Stimulated activated naive CD4-positive, alpha-beta T cell treated with Interleukin-2 at 50 U/mL for 16 hours (primary cell): ENCODE measurements at places on chromosomes 2 and 18.

DNA sequence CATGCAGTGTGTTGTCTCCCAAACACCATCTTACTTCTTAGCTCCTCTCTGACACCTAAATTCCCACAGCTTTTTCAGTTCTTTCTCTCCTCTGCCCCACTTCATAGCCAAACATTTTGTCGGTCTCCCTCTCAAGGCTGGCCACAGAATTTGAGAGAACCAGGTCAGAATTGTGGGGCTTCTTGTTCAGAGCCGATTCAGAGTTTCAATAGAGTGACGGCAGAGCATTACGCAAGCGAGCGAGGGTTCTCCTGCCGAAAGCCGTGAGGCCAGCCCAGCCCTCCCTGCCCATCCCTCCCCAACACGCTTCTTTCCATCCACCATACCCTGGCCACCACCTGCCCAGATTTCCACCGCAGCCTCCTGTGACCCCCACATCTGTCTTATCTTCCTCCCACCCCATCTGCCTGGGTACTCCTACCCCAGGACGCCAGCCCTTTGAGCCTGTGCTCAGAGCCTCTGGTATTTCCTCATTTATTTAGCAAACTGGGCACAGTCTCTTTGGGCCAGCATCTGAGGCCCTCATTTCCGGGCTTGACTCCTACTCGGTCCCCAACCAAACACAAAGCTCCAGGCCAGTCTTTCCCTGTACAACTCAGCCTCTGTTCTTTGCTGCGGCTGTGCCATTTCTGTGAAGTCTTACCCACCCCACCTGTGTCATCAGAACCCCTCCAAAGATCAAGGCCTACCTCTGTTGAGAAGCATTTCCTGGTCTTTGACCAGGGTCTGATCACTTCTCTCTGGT is 70.0 kb upstream of the MAP4K4 start:
- DNase-seq, result no peak

DNA sequence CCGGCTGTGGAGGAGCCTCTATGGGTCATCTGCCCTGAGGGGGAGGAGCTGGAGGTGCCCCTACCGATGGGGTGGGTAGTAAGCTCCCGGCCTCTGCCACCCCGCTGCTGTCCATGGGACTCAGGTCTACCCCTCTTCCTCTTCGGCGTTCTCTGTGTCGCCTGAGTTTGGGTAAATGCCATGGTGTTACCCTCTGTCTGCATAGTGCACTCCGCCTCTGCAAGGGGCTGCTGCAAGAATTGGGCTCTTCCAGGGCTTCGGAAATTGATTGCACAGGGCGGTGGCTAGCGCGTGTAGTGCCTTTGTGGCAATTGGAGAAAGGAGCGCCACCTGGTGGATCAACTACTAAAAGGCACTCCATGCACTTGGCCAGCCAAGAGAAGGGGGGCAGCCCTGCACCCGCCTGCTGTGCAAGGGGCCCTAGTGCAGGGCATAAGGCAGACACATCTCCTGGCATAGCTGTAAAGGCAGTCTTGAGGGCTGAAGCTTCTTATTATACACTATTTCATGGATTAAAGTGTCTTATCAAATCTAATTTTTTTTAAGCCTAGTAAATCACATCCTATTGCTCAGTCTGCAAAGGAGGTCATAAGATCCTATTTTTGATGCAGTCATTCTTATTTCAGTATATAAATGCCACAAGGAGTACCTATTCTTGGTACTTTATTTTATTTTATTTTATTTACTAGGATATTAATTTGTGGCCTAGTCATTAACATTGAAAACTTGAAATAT is 308.9 kb downstream of the PDE11A start:
- peak; percentile 52 for DNase-seq

DNA sequence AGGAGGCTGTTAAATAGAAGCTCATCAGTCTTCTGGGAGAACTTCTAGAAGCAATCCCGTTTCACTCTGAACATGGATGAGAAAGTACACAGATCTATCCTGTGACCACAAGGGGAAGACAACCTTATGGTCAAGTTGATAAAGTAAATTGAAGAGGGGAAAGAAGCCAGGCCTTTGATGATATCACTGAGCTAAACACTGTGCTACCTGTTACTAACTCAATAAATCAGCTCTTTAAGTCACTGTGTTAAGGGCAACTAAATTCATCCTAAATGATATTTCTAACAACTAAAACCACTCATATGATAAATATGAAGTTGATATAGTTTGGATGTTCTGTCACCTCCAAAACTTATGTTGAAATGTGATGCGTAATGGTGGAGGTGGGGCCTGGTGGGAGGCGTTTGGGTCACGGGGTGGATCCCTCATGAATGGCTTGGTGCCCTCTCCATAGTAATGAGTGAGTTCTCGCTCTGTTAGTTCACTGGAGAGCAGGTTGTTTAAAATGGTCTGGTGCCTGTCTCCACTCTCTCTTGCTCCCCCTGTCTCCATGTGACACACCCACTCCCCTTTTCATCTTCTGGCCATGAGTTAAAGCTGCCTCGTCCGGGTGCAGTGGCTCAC is 23.6 kb downstream of the OLA1 start:
- DNase-seq, result no peak

GRCh38 chr18:58851856-58852255 is 12.8 kb upstream of the ZNF532 start:
- no peak for DNase-seq

DNA sequence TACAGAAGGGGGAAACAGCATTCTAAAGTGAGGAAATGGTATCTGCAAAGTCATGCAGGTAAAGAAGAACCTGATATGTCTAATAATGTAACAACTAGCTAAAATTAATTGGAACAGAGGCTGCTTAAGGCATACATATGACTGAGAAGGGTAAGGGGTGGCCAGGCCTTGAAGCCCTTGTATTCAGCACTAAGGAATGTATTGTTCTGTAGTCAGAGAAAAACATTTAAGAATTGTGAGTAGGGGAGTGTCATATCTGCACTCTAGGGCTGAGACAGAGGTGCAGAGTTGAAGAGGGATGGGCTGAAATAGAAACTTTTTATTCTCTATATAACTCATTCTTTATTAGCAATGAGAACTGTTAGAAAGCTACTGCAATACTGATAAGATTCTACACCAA is 145.5 kb upstream of the CHAC2 start:
- DNase-seq, result no peak

DNA sequence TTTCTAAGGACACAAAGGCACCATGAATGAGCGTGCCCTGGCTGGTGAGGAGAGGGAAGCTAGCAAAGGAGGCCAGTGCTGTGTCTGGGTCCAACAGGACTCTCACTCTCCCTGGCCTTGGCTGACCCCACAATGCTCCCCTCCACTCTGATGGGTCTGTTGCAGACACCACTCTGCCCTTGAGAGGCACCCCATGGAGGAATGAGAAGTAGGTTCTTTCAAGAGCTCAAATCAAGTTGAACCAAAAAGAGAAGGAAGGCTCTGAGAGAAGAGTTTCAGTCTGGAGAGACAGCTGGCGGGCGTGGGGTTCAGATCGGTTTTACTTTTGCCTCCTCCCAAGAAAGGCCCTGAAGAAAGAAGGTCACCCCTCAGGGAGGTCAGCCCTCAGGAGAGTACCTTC is 18.4 kb downstream of the TMEM247 start:
- no peak for DNase-seq

GRCh38 chr2:61158356-61158955 is 3.5 kb upstream of the C2orf74 start:
- no peak for DNase-seq
